GM13977 (cell line): ENCODE measurements at places on chromosomes 11 and 22.

GRCh38 chr11:108838102-108838791 lies 173.4 kb downstream of the DDX10 start:
- DNase-seq = no peak

- no peak for DNase-seq
Measured at GRCh38 chr22:27844256-27844655, 42.7 kb upstream of the MN1 start.

GRCh38 chr11:57885298-57886050 lies 123.9 kb downstream of the CTNND1 start:
- DNase-seq = no peak

DNA sequence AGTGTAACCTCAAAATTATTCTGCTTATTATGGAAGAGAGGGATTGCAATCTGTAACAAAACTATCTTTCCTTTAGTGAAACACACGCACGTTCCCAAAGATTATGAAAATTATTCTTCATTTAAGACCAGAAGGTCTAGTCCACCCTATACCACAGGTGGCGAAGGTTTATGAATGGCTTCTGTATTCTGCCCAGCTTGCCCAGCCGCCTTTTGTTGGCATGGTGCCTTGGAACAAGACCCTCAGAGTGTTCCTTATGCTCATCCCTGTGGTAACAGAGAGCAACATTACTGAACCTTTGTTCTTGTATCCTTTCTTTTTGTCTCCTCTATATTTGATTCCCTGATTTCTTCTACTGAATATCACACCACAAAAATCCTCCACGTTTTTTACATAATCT lies 116.4 kb downstream of the FAR1 start:
- DNase-seq = no peak

- peak; percentile 36 for DNase-seq
Measured at GRCh38 chr11:95337175-95337957, 106.4 kb upstream of the SESN3 start.

- DNase-seq = no peak
Measured at GRCh38 chr11:116563028-116563711, 209.6 kb downstream of the BUD13 start.

- DNase-seq = no peak
Measured at GRCh38 chr11:93020248-93021046, 51.0 kb downstream of the MTNR1B start.

- DNase-seq = no peak
Measured at GRCh38 chr22:44206696-44207095, 26.0 kb downstream of the PARVG start.

DNA sequence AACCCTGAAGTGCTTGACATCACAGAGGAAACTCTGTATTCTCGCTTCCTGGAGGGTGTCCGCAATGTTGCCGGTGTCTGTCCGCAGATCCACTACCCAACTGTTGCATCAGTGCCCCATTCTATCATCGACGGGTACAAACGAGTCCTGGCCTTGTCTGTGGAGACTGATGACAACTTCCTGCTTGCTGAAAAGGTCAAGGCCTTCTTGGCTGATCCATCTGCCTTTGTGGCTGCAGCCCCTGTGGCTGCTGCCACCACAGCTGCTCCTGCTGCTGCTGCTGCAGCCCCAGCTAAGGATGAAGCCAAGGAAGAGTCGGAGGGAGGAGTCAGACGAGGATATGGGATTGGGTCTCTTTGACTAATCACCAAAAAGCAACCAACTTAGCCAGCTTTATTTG lies 42.9 kb upstream of the DAGLA start:
- no peak for DNase-seq

- DNase-seq = no peak
Measured at GRCh38 chr22:18999008-18999407, 62.9 kb upstream of the PRODH start.

- DNase-seq = no peak
Measured at GRCh38 chr22:48112687-48113521, 1350.5 kb downstream of the TBC1D22A start.

DNA sequence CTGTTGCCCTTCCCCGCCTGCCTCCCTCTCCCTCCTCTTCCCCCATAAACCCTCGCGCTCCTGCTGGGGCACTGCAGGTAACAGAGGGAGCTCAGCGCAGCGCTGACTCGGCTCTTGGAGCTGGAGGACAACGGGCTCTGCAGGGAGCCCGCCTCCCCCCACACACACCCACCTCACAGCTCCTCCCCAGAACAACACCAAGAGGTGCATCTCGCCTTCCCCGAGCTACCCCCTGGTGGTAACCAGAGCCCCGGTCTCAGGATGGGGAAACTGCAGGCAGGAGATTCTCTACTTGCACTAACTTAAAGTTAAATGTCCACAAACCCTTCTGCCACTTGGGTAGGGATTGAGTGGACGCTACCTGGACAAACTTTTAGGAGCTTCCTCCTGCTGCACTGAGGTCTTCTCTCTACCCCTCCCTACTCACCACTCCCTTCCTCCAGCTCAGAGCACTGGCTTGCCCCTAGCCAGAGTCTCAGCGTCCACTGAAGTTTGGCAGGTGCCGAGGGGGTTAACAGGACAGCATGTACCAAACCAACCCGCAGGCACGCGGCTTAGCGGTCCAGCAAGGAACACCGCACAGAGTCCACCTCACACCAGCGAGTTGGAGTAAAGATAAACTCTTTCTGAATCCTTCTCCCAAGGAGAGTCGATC lies 4.0 kb upstream of the SCN4B start:
- DNase-seq = no peak

- no peak for DNase-seq
Measured at GRCh38 chr22:45578524-45579147, 76.0 kb downstream of the FBLN1 start.

- DNase-seq = no peak
Measured at GRCh38 chr11:8375932-8376331, 112.3 kb upstream of the LMO1 start.

DNA sequence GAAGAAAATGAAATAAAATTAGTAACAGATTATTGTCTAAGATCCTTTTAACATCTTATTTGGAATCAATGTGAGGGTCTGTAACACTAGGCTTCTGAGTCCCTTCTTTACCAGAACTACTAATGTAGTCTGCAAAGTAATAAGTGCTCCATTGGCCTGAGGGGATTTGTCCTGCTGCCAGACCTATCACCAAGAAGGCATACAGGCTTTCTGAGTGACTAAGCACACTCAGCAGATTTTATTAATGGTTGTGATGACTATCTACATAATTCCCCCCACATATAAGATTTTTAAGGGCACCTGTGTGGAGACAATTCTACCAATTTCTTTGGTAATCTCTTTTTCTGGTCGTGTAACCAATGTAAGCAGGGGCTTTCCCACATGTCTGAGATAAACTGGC lies 365.0 kb upstream of the FAT3 start:
- no peak for DNase-seq

DNA sequence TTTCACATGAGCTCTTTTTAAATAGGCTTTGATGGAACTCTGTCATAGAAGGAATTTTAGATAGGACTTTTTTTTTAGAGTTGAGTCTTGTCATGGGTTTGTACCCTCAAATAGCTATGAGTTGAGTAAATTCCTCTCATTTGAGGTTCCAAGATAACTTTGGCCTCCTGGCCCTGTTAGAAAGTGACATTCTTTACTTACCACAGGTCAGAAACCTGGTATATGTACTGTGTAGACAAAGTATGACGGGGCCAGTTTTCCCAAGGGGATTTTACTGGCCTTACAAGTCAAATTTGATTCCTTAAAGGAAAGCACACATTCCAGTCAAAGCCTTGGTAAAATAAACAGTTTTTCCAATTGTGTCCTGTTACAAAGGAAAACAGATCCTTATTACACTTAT lies 729.3 kb upstream of the LUZP2 start:
- no peak for DNase-seq

GRCh38 chr11:11391169-11391568 lies 38.1 kb upstream of the CSNK2A3 start:
- no peak for DNase-seq

GRCh38 chr11:114984611-114985163 lies 306.4 kb downstream of the NXPE2 start:
- no peak for DNase-seq

- DNase-seq = no peak
Measured at GRCh38 chr11:17508791-17509190, 32.1 kb upstream of the ABCC8 start.

GRCh38 chr22:37639070-37639760 lies at the start of gene SH3BP1:
Gene SH3BP1, plus strand, starts transcription at chr22:37639669. Its CDS starts 119 bp downstream, at chr22:37639788.
- DNase-seq = peak; percentile 87

DNA sequence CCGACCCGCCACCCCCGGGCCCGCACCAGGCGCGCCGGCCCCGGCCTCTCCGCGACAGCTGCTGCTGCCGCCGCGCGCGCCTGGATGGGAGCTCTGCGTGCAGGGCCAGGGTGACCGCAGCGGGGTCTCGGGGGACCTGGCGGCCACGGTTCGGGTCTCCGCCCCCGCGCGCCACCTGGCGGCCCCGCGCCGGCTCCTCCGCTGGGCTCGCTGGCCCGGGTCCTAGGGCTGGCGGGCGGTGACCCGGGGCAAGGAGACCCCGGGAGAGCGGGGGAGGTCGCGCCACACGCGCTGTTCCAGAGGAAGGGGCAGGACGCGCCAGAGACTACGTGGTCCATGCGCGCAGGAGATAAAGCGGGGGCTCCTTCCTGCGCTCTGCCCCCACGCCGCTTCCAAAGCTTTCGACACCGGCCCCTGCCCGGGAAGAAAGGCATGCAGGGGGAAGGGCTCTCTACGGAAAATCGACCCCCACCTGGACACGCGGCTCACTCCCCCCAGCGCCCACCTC lies 562 bp downstream of the SHANK2 start:
- peak; percentile 79 for DNase-seq

DNA sequence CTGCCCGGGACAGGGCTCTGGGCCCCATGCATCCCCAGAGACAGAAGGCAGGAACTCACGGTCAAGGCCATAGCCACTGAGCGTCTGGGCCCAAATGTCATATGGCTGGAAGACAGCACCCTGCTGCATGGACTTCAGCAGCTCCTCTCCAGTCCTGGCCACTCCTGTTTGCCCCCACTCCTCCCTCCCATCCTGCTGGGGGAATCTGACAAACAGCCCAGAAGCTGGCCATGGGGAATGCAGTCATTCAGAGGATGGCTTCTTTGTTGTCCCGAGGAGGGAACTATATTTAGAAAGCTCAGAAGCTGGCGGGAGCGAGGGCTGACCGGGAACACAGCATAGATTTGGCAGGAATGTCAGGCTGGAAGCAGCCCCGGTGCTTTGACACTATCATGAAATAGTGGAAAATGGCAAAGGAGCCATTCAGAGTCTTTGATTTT lies 35.0 kb downstream of the DKK3 start:
- peak; percentile 2 for DNase-seq

DNA sequence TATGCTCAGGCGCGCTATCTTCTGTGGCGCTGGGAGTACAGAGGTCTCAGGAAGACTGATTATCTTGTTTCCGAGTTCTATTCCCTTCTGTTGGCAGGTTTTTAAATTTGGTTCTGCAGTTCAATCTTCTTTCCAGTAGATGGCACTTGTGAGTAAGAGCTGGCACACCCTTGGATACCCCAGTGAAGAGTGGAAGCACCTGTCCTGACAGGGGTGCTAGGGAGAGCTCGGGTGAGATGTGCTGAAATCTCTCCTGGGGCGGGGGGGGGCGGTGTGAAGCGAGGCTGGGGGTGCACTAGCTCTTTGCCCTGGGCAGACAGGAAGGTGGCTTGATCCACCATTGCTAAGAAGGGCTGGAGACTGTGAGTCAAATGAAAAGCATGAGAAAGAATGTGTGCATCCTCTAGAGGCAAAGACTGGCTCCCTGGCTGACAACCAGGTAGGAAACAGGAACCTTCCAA lies 679.9 kb upstream of the CCDC179 start:
- peak; percentile 28 for DNase-seq

GRCh38 chr11:14454861-14455632 lies 44.6 kb downstream of the COPB1 start:
- DNase-seq = peak; percentile 24

DNA sequence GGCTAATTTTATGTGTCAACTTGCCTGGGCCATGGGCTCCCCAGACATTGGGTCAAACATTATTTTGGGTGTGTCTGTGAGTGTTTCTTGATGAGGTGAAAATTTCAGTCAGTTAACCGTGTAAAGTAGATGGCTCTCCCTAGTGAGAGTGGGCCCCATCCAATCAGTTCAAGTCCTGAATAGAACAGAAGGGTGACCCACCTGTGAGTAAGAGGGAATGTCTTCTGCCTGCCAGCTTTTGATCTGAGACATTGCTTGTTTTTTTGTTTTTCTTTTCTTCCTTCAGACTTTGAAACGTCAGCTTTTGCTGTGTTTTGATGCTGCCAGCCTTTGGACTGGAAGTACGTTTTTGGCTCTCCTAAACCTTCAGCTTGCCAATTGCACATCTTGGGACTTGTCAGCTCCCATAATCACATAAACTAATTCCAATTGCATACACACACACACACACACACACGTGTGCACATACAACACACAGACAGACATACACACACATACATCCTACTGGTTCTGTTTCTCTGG lies 300.1 kb downstream of the CNTN5 start:
- no peak for DNase-seq

DNA sequence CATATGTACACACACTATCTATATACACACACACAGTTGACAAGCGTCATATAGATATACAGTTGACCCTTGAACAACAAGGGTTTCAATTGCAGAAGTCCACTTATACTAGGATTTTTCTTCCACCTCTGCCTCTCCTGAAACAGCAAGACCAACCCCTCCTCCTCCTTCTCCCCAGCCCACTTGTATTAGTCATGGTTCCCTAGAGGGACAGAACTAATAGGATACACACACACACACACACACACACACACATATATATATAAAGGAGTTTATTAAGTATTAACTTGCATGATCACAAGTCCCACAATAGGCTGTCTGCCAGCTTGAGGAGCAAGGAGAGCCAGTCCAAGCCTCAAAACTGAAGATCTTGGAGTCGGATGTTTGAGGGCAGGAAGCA lies 92.9 kb downstream of the DHCR7 start:
- DNase-seq = no peak

DNA sequence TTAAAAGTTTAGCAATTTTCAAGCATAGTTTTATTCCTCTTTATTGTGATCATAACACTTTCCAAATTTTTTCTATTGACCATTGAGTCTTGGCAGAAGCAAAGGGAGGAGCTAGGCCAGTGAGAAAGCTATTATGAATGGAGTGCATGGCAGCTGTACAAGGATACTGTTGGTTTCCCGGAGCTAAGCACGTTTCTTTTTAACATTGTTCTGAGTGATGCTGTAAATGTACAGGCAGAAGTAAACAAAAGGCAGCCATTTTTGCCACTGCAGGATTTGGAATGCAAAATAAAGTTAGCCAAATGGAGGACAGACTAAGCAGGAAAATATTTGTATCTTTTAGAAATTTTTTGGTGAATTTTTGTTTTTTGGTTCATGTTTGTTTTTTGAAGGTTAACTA lies 16.2 kb downstream of the CBL start:
- no peak for DNase-seq

DNA sequence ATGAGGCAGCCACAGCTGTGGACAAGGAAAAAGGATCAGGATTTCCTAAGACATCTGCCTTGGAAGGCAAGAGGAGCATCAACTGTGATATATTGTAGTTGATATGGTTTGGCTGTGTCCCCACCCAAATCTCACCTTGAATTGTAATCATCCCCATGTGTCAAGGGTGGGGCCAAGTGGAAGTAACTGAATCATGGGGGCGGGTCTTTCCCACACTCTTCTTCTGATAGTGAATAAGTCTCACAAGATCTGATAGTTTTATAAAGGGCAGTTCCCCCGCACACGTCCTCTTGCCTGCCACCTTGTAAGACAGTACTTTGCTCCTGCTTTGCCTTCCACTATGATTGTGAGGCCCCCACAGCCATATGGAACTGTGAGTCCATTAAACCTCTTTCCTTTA lies 10.2 kb downstream of the RIC8A start:
- DNase-seq = no peak
